ENCODE measurements at places on chromosomes 2 and 18.

DNA sequence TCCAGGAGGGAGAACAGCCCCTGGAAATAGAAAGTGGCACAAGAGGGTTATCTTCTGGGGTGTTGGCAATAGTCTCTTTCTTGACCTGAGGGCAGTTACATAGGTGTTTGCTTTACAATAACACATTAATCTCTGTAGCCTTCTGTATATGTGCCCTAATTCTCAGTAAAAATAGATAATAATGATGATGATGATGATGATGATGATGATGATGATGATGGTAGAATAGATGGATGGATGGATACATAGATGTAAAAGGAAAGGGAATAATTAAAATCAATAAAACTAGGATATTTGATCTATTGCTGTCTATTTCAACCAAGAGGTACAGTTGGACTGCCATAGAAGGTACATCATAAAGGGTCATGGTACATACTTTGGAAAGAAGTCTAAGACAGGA, 177.7 kb upstream of the VWC2L start:
- no peak for DNase-seq

DNA sequence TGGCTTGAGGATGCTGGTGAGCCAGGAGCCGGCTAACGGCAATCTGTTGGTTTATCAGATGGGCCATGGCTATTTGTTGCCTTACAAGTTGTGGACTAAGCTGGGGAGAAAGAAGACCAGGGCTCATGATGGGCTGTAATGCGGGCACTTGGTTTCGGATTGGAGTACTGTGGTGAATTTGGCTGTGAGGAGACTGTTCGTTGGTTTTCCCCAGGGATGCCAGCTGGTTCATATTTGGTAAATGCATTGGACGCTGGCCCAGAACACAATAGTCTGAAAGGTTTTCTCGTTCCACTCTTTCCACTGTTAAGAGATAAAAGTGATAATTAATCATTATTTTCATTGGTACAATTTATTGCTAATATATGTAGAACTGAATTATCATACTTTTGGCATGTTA, 108.9 kb downstream of the SATB2 start:
- no peak for DNase-seq

DNA sequence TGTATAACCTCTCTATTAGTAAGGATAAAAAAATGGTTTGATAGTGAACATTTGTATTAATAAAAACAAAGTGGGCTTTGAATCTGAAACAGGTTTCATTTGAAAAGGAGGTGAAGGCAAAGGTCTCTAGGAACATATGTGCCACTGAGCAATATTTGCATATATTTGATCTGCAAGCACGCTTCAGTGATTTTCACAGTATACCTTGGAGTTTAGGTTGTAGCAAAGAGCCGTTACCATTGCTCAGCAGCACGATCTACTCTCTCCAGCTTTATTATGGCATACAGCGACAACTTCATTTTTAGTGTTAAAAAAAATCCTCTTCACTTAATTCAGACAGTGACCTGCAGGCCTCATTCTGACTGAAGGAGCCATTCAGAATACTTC, 75.8 kb upstream of the ZEB2 start:
- DNase-seq: no peak

DNA sequence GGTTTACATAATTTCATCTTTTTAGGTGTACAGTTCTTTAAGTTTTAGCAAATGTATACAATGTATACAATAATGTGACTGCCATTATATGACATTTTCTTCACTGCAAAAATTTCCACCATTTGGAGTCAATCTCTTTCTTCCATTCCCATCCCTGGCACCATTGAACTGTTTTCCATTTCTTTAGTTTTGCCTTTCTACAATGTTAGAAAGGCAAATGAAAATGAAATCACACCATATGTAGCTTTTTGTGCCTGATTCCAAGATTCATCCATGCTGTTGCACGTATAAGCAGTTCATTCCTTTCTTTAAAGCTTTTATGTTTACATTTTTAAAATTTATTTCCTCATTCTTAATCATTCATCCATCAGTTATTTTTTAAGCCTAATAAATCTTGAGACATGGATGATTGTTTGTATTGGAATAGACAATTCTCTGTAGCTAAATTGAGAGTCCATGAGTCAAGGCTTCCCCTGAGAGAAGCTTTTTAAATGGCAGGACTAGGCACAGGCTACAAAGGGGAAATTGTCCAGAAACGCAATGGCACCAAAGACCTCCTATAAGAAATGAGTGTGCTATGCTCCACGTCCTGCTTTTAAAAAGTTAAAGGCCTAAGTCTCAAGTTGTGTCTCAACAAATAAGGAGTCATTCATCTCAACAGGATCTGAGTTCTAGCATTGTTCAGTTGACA, 8.7 kb upstream of the COL5A2 start:
- DNase-seq: no peak
